Vagina (tissue), 2 donors: ENCODE measurements at places on chromosomes 6 and 20. TPM values are rescaled to one million over a fixed set of nuclear protein-coding genes. Genes with fewer than 3 reads are reported as not detected.

DNA sequence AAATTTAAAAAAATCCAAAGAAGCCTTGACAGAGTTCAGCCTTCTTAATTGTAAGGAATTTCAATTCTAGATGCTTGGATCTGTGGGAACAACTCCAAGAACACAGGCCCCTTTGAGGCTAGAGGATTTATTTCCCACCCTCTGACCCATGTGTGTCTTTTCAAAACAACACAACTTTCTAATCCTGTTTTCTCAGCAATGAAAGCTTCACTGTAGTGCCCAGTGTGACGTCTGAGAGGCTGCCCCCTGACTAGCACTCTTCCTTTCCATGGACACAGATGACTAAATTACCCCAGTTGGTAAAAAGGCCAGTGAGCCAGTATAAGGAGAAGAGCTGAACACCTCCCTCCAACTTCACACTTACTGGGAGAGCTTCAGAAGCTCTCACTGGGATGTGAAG is 16.5 kb upstream of the CCR6 start:
- H3K27ac ChIP-seq = no peak overlapping the region
- no peak overlapping the region for H3K4me3 ChIP-seq
- no peaks in the 10 kb centered on the region for H3K36me3 ChIP-seq
- no peaks in the 10 kb centered on the region for H3K4me1 ChIP-seq
- H3K27me3 ChIP-seq = no peaks in the 10 kb centered on the region

Gene DOK5
- 2.5 TPM for total RNA-seq

GRCh38 chr6:63904650-63905248 is 269.1 kb downstream of the PHF3 start:
- no peaks in the 10 kb centered on the region for H3K27me3 ChIP-seq
- H3K4me3 ChIP-seq = no peak overlapping the region

Gene COL21A1
- 16.7 TPM for total RNA-seq

- H3K36me3 ChIP-seq = no peaks in the 10 kb centered on the region
- no peaks in the 10 kb centered on the region for H3K27me3 ChIP-seq
- peaks cover 22% of the 10 kb centered on the region for H3K4me1 ChIP-seq
Observed at GRCh38 chr20:366719-367485, 13.7 kb upstream of the TRIB3 start.

Gene CST2
- not detected for total RNA-seq

GRCh38 chr20:35807877-35808276 is 36.1 kb downstream of the PHF20 start:
- no peak overlapping the region for H3K4me3 ChIP-seq
- no peaks in the 10 kb centered on the region for H3K4me1 ChIP-seq
- H3K27me3 ChIP-seq = no peaks in the 10 kb centered on the region

DNA sequence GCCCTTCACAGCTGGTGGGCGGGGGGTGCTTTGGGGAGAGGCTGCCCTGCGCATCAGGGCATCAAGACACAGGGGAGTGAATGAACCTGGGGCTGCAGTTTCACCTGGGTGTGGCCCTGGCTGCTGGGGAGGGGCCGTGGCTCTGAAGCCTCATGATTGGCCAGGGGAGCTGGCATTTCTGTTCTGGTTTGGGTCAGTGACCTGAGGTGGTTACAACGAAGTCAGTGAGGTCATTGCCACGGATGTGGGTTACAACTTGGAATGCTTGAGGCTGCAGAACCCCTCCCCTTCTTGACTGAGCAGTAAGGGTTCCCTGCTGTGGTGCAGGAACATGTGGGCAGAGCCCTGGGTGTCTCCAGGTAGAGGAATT is 3.0 kb downstream of the TCEA2 start:
- no peak overlapping the region for H3K4me3 ChIP-seq
- H3K27me3 ChIP-seq = no peaks in the 10 kb centered on the region
- no peak for DNase-seq
- H3K4me1 ChIP-seq = peaks cover 33% of the 10 kb centered on the region
- H3K36me3 ChIP-seq = peaks cover 3% of the 10 kb centered on the region
- H3K27ac ChIP-seq = no peak overlapping the region

DNA sequence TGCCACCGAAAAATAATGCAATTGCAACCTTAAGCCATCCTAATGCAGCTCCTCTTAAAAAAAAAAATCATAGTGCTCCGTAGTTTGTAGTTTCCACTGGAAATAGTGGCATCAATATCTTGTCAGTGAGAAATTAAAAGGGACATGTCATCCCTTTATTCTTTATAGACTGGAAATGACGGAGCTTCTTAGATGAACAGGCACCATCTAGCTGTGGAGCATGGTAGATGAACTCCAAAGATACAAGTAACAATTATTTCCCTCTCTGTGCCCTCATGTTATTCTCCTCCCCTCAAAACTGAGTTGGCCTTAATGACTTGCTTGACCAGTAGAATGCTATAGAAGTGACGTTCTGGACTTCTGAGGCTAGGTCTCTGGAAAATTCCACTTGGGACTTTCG is 268.1 kb upstream of the SPTLC3 start:
- no peaks in the 10 kb centered on the region for H3K36me3 ChIP-seq
- H3K27ac ChIP-seq = no peak overlapping the region
- no peak for DNase-seq
- H3K4me1 ChIP-seq = no peaks in the 10 kb centered on the region
- H3K27me3 ChIP-seq = no peaks in the 10 kb centered on the region

Gene TBXT
- not detected for total RNA-seq

GRCh38 chr6:149231778-149232177 is 85.7 kb upstream of the TAB2 start:
- peaks cover 29% of the 10 kb centered on the region for H3K4me1 ChIP-seq
- H3K27me3 ChIP-seq = no peaks in the 10 kb centered on the region
- H3K27ac ChIP-seq = peak overlapping the region; percentile 5
- H3K36me3 ChIP-seq = no peaks in the 10 kb centered on the region
- DNase-seq = no peak

GRCh38 chr6:53984581-53984980 is 126.7 kb upstream of the MLIP start:
- no peak overlapping the region for H3K27ac ChIP-seq
- DNase-seq = no peak
- H3K4me3 ChIP-seq = no peak overlapping the region
- no peaks in the 10 kb centered on the region for H3K27me3 ChIP-seq

- no peak overlapping the region for H3K4me3 ChIP-seq
- H3K27me3 ChIP-seq = no peaks in the 10 kb centered on the region
- peak overlapping the region; percentile 86 for H3K27ac ChIP-seq
- peaks cover 66% of the 10 kb centered on the region for H3K4me1 ChIP-seq
- no peaks in the 10 kb centered on the region for H3K36me3 ChIP-seq
- DNase-seq = no peak
Observed at GRCh38 chr20:44692932-44693480, 22.2 kb upstream of the CCN5 start.

Gene STMND1
- not detected for total RNA-seq

GRCh38 chr6:12250383-12250770 is 39.8 kb upstream of the EDN1 start:
- no peak overlapping the region for H3K4me3 ChIP-seq
- no peaks in the 10 kb centered on the region for H3K36me3 ChIP-seq
- H3K4me1 ChIP-seq = peaks cover 11% of the 10 kb centered on the region
- H3K27ac ChIP-seq = no peak overlapping the region
- no peaks in the 10 kb centered on the region for H3K27me3 ChIP-seq

- H3K27me3 ChIP-seq = no peaks in the 10 kb centered on the region
- no peaks in the 10 kb centered on the region for H3K4me1 ChIP-seq
- no peak overlapping the region for H3K27ac ChIP-seq
- DNase-seq = no peak
Observed at GRCh38 chr20:25213566-25214425, 18.3 kb downstream of the ENTPD6 start.

- no peak for DNase-seq
- no peaks in the 10 kb centered on the region for H3K27me3 ChIP-seq
- no peak overlapping the region for H3K27ac ChIP-seq
- no peaks in the 10 kb centered on the region for H3K36me3 ChIP-seq
- no peak overlapping the region for H3K4me3 ChIP-seq
Observed at GRCh38 chr6:115796061-115796460, 264.6 kb downstream of the FRK start.
